HCEC 1CT (cell line): ENCODE measurements at places on chromosomes 7 and 10.

- DNase-seq, result no peak
Measured at GRCh38 chr10:22853906-22854447, 73.9 kb upstream of the ARMC3 start.

GRCh38 chr10:114911052-114911711, 26.8 kb upstream of the TRUB1 start:
- no peak for DNase-seq

DNA sequence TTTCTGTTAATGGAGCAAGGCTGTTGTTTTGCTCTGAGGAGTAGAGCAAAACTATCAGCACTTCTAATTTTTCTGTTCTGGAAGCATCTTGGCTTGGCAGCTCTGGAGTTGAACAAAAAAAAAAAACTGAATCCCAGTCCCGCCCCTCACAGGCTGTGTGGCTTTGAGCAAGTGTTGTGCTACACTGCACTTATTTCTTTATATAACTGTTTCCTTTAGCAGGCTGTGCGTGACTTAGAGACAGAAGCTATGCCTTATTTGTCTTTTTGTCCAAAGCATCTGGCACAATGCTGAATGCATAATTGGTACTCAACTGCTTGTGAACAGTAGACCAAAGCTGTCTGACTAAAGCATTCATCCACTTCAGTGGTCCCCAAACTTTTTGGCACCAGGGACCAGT, 96.1 kb downstream of the AMPH start:
- no peak for DNase-seq

DNA sequence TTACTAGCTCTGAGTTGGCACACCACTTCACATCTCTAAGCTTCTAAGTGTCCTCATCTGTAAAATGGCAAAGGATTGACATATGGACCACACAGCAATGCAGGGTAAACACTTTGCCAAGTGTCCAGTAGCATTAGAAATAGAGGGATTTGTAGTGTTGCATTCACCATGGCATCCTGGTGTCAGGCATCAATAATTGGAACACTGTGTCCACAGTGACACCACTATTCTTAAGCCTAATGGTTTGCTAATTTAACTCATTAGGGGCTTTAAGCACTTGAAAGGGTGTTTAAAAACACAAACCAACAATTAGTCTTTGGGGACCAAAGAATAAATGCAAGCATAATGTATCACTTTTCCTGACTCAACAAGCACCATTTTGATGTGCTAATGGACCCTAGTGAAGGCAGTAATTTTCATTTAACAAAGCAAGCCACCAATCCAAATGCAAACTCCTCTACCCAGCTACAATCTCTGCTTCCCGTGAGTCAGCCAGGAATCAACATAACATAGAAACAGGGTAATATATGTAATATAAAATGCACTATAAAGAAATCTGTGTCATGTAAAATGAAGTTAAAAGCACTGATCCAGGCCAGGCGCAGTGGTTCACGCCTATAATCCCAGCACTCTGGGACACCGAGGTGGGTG, 75.9 kb downstream of the FAM204A start:
- DNase-seq, result no peak

- DNase-seq, result no peak
Measured at GRCh38 chr7:2571409-2571808, 12.6 kb downstream of the IQCE start.

DNA sequence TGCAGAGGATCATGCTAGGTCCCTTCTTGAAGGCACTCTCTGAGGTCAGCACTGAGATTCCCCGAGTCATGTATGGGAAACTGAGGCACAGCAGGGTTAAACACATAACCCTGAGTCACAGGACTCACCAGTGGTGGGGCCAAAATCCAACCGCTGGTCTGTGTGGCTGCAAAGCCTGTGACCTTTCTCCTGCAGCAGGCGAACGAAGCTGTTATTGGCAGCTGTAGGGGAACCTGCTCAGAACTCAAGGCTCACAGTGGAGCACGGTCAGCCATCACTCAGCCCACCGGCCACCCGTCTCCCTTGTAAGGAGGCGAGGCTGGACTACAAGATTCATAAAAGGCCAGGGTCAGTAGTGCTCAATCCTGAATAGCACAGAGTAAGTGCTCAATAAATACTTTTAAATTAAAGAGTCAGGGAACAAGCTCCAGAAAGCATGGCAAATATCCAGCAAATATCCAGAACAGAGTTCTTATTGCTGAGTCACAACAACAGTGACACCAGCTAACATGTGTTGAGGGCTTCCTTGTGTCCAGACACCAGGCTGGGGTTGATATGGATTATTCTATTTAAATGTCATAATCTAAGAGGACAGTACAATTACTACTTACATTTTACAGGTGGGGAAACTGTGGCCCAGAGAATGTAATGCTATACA, 34.9 kb downstream of the CHST15 start:
- no peak for DNase-seq

- peak; percentile 91 for DNase-seq
Measured at GRCh38 chr10:4283846-4284610, 499.0 kb upstream of the KLF6 start.

- no peak for DNase-seq
Measured at GRCh38 chr7:70758646-70759045, 373.3 kb upstream of the GALNT17 start.

DNA sequence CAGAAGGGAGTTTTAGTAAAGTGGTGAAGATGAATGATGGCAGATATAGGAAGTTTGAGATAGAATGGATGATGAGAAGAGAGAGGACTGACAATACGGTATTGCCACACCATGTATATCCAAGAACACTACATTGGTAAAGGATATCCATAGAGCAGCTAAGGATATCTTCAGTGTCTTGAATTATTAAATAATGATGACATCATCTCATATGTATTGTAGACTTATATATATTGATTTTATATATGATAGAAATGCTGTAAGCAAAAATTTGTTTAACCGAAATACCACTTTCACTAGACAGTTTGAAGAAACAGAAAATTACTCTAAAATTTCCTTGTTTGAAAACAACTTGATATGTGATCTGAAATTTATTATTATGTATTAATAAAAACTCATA, 89.0 kb downstream of the SEPTIN7 start:
- DNase-seq, result no peak

- DNase-seq, result no peak
Measured at GRCh38 chr10:110456046-110456445, 41.7 kb upstream of the DUSP5 start.

- no peak for DNase-seq
Measured at GRCh38 chr10:11034762-11035161, 17.1 kb downstream of the CELF2 start.

GRCh38 chr10:103885617-103886016, 30.2 kb upstream of the SH3PXD2A start:
- DNase-seq, result peak; percentile 41

- peak; percentile 17 for DNase-seq
Measured at GRCh38 chr10:31896968-31897384, 31.7 kb downstream of the ARHGAP12 start.

DNA sequence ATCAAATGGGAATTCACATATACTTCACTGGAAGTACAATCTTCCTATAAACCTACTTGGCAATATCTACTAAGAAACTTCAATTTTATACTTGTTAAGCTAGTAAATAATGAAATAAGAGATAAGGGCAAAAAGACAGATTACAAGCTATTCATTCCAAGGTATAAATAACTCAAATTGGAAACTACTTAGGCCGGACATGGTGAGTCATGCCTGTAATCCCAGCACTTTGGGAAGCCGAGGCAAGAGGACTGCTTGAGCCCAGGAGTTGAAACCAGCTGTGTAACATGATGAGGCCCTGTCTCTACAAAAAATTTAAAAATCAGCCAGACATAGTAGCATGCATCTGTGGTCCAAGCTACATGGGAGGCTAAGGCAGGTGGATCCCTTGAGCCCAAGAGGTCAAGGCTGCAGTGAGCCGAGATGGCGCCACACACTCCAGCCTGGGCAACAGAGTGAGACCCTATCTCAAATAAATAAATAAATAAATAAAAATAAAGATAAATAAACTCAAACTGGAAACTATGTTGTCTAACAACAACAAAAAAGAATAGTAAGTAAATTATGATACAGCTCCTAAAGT, 37.6 kb downstream of the ARHGAP21 start:
- peak; percentile 84 for DNase-seq

- DNase-seq, result no peak
Measured at GRCh38 chr10:12484941-12485805, 135.8 kb downstream of the CAMK1D start.

DNA sequence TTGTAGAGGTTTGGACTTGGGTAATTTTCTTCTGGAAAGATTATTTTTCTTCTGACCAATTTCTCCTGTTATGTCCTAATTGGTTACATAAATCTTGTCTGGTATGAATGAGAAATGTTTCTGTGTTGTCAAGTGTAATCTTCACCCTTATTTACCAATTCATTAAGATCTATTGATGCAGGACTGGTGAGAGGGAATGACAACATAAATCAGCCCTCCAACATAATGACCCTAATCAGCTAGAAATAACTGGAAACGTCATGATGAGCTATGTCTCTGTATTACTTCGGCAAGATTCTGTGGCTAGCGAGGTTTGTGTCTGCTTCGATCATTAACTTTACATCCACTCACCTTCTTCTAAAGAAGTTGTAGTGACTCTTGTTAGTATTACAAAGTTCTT, 3.5 kb downstream of the FOXP2 start:
- no peak for DNase-seq

- no peak for DNase-seq
Measured at GRCh38 chr7:85659364-85659763, 472.5 kb upstream of the SEMA3D start.

DNA sequence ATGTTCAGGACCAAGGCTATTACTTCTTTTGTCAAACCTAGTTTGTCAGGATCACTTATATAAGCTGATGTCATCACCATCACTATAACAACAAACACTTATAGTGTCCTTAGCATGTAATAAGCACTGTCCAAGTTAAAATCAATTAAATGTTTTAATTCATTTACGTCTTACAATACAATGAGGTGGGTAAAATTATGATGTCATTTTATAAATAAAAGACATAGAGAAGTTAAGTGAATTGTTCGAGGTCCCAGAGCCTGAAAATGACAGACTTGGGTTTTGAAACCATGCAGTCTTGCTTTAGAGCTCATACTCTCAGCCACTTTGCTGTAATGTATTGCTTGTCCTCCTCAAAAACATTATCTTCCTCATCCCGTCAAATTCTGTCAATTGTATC, 48.3 kb downstream of the SLC13A1 start:
- DNase-seq, result no peak

DNA sequence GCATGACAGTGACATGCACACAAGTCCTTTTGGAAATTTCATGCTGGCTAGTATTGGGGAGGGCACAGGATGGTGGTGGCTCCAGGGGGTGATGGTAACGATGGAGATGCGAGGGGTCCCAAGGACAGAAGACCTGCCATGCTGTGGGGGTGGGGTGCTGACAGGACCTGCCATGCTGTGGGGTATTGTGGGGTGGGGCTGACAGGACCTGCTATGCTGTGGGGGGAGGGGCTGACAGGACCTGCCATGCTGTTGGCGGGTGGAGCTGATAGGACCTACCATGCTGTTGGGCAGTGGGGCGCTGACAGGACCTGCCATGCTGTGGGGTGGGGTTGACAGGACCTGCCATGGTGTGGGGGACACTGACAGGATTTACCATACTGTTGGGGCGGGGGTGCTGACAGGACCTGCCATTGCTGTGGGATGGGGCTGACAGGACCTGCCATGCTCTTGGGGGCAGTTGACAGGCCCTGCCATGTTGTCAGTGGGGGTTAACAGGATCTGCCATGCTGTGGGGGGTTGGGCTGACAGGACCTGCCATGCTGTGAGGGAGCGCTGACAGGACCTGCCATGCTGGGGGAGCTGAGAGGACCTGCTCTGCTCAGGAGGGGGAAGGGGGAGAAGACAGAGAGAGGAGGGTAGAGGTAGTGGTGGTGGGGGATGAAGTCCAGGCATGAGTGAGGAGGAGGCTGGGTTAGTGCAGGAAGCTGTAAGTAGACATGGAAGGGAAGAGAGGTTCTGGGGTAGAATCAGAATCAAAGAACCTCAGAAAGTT, 36.2 kb upstream of the RET start:
- DNase-seq, result no peak

- DNase-seq, result no peak
Measured at GRCh38 chr10:110851020-110851612, 20.6 kb upstream of the PDCD4 start.

- DNase-seq, result peak; percentile 98
Measured at GRCh38 chr10:93471110-93471651, 11.0 kb downstream of the MYOF start.

GRCh38 chr10:131706476-131706875, 194.3 kb upstream of the PPP2R2D start:
- no peak for DNase-seq

- no peak for DNase-seq
Measured at GRCh38 chr7:77699056-77699455, 2.8 kb downstream of the RSBN1L start.

- peak; percentile 74 for DNase-seq
Measured at GRCh38 chr7:77697535-77697831, 1.2 kb downstream of the RSBN1L start.

- no peak for DNase-seq
Measured at GRCh38 chr10:78700816-78701520, 367.8 kb upstream of the ZMIZ1 start.

GRCh38 chr10:51501396-51501795, 198.0 kb downstream of the CSTF2T start:
- no peak for DNase-seq

- DNase-seq, result no peak
Measured at GRCh38 chr10:33570495-33570894, 236.0 kb upstream of the NRP1 start.

GRCh38 chr7:282621-283020, 7.3 kb upstream of the FOXL3 start:
- DNase-seq, result no peak

DNA sequence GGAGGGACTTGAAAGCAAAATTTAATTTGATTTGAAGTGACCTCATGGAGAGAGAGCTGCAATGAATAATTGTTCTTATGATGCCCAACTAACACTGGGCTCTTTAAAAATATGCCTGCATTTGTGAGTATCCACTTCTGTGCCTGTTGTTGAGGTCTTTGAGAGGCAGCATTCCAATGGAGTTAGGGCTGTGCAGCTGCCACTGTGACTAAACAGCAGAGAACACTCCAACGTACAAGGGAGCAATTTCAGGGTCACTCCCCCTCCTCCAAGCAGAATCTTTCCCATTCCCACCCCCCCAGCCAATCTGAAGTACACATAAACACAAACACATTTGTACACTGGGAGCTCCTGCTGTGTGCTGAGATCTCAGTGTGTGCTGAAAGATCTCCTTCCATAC, 28.0 kb upstream of the GSAP start:
- peak; percentile 67 for DNase-seq

DNA sequence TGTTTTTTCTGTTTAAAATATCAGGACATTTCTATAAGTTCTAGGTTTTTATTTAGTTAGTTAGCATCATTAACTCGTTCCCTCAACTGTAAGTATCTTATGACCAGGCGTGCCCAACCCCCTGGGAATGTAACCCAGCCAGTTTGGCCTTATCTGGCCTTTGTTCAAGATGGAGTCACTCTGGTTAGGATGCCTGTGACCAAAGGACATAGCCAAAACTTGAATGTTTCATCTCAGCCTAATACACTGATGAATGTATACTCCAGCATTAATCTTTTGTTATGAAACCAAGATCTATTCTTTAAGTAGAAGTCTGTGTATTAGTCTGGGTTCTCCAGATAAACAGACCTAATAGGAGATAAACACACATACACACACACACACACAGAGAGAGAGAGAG, 231.4 kb downstream of the NSUN6 start:
- no peak for DNase-seq
